CD8-positive, alpha-beta memory T cell (primary cell): ENCODE measurements at places on chromosomes 4 and X. TPM values are rescaled to one million over a fixed set of nuclear protein-coding genes. Genes with fewer than 3 reads are reported as not detected.

DNA sequence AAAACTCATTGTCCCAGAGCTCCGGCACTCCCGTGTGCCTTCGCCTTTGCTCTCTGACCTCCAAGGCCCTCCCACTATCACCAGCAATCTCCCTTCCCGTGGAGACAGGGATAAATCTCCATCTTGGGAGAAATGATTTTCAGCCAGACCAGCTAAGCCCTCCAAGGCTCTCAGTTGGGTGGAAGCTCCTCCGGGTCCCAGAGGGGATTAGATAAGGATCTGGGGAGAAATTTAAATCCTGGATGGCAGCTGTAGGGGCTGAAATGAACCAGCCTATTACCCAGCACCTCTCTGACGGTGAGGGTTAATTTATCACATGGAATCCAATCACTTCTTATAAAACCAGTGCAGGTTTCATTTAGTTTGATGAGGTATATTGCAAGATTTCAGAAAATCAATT is 366.2 kb downstream of the FBXW7 start:
- no peak for DNase-seq

DNA sequence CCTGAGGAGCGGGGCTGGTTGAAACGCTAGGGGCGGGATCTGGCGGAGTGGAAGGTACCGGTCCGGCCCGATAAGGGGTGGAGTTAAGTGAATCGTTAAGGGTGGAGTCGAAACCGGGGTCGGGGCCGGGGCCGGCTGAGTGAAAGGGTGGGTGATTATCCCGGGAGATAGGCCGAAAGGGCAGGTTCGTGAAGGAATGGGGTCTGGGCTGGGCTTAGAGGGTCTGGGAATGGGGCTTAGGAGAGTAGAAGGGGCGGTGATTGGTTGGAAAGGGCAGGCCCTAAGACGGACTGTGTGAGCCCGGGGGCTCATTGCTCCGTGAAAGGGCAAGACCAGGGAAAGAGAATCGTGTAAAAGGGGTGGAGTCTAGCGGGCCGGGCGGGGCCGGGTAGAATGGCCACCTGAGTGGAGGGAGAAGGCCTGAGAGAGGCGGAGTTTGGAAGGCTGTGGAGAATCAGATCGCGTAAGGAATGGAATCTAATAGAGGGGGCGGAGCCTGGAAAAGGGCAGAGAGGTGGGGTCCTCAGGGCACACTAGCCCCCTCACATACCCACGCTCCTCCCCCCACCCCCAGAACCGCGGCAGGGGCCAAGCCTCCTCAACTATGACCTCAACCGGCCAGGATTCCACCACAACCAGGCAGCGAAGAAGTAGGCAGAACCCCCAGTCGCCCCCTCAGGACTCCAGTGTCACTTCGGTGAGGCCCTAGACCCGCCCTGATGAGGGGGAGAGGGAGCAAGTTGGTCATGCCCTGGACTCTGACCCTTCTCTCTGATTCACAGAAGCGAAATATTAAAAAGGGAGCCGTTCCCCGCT is 430 bp downstream of the HDAC6 start:
- DNase-seq: peak; percentile 31

GRCh38 chr4:127203562-127204200 is 429.1 kb upstream of the INTU start:
- DNase-seq: no peak

DNA sequence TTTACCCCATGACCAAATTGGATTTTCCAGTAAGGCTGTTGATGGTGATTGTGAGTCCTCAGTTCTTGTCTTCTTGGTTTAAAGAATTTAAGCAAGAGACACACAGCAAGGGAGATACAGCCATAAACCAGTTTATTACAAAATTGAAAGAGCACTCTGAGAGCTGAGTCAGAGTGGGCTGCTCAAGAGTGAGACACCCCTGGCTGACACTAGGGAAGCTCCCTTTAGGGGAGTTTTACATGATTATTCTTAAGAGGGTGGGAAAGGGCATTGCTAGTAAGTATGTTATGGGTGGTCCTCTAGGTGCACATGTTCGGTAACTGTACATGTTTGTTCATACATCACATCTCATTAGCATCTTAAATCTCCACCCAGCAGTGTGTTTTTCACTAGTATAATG is 18.8 kb upstream of the ZNF81 start:
- DNase-seq: no peak

- DNase-seq: no peak
Measured at GRCh38 chrX:120087289-120088017, 10.0 kb upstream of the RHOXF2B start.

DNA sequence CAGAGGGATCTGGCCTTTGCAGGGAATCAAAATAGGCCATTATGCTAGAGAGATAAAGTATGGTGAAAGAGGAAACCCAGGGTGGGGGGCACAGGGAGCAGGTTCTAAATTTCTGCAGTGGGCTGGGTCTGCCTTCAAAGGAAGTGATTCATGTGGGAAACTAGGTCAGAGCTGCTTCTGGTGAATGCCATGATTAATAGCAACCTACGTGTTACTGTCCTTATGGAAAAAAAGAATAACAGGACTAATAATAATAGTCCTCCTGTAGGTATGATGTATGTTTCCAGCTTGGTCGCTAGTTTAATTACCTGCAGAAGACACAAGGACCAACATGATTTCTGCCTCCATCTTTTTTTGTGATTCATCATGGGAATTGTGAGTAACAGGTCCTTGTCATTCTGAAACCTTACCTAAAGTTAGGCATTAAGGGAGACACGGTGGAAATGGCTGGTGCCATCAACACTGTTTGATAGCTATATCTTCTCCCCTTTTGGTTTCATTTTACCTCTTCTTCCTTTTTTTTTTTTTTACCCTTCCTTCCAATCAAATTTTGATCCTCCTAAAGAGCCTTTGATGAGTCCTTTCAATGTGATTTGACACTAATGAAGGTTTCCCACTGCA is 180.4 kb downstream of the CPEB2 start:
- DNase-seq: no peak

GRCh38 chrX:132639446-132639845 is 150.6 kb upstream of the MBNL3 start:
- DNase-seq: no peak

GRCh38 chr4:16544251-16544721 is 318.0 kb upstream of the TAPT1 start:
- DNase-seq: no peak

- DNase-seq: no peak
Measured at GRCh38 chr4:185921583-185922555, 109.9 kb upstream of the SORBS2 start.

Gene PRSS48
- polyA plus RNA-seq: not detected

Gene NDNF
- polyA plus RNA-seq: not detected

Gene WDR45
- polyA plus RNA-seq: 56.9 TPM
